ENCODE measurements at places on chromosomes 1 and 21.

DNA sequence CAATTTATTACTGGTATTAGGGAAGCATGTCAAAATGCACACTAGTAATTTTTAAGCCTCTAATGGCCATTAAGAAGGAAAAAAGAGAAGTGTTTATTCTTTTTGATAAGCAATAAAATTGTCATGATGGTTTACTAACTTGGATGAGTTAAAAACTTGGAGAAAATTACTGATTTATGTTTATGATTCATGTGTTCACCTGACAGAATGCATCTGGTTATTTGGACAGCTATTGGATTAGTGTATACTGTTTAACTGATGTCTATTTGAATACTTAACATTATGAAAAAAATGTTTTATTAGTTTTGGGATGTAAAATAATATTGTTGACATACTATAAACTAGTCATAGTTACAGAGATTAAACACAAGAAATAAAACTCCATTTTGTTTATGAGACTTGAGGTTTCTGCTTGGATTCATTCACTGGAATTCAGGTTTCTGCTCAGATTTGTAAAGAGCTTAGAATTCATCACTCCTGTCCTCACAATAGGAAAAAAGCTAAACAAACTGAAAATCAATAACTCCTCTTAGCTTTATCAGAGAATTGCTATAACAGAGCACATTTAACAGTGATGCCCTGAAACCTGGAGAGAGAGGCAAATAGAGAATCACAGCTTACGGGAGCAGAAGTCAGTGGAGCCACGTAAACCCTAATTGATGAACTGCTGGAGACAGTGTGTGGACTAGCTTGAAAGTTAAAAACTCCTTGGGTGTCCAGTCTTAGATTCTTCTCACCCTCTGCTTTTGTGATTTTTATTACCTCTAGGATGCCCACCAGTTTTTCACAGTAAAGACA lies 56.7 kb downstream of the RALGPS2 start:
- H3K4me1 ChIP-seq: peaks cover 3% of the 10 kb centered on the region
- no peak for DNase-seq
- no peak overlapping the region for H3K4me3 ChIP-seq
- H3K27me3 ChIP-seq: no peaks in the 10 kb centered on the region
- no peaks in the 10 kb centered on the region for H3K36me3 ChIP-seq
- no peak overlapping the region for H3K27ac ChIP-seq

GRCh38 chr1:115507901-115508300 lies 133.9 kb upstream of the VANGL1 start:
- no peaks in the 10 kb centered on the region for H3K4me1 ChIP-seq
- no peak for DNase-seq
- H3K36me3 ChIP-seq: no peaks in the 10 kb centered on the region
- no peak overlapping the region for H3K27ac ChIP-seq
- H3K4me3 ChIP-seq: no peak overlapping the region

GRCh38 chr1:205286335-205286950 lies 35.1 kb downstream of the NUAK2 start:
- H3K4me1 ChIP-seq: peaks cover 3% of the 10 kb centered on the region
- no peaks in the 10 kb centered on the region for H3K27me3 ChIP-seq
- no peak for DNase-seq
- H3K36me3 ChIP-seq: no peaks in the 10 kb centered on the region
- H3K4me3 ChIP-seq: no peak overlapping the region

- H3K4me1 ChIP-seq: peaks cover 42% of the 10 kb centered on the region
- DNase-seq: no peak
- H3K36me3 ChIP-seq: no peaks in the 10 kb centered on the region
These were observed 26.8 kb upstream of the CNN3 start for GRCh38 chr1:94953746-94954145.

- no peaks in the 10 kb centered on the region for H3K27me3 ChIP-seq
- H3K4me3 ChIP-seq: no peak overlapping the region
- H3K27ac ChIP-seq: no peak overlapping the region
These were observed 347.8 kb downstream of the DUSP10 start for GRCh38 chr1:221394011-221394544.

- H3K27me3 ChIP-seq: no peaks in the 10 kb centered on the region
- no peak for DNase-seq
- H3K4me3 ChIP-seq: no peak overlapping the region
- no peak overlapping the region for H3K27ac ChIP-seq
These were observed 71.6 kb downstream of the TMEM200B start for GRCh38 chr1:29052100-29052499.

- no peaks in the 10 kb centered on the region for H3K36me3 ChIP-seq
- no peaks in the 10 kb centered on the region for H3K27me3 ChIP-seq
- H3K4me3 ChIP-seq: no peak overlapping the region
- H3K4me1 ChIP-seq: no peaks in the 10 kb centered on the region
These were observed 221.1 kb downstream of the KIF26B start for GRCh38 chr1:245375789-245376460.

- peaks cover 7% of the 10 kb centered on the region for H3K4me1 ChIP-seq
- no peaks in the 10 kb centered on the region for H3K27me3 ChIP-seq
- no peak for DNase-seq
- no peak overlapping the region for H3K27ac ChIP-seq
- no peak overlapping the region for H3K4me3 ChIP-seq
These were observed 281.2 kb upstream of the PLXNA2 start for GRCh38 chr1:208525417-208525816.

- no peak overlapping the region for H3K4me3 ChIP-seq
- no peaks in the 10 kb centered on the region for H3K4me1 ChIP-seq
- DNase-seq: no peak
- no peak overlapping the region for H3K27ac ChIP-seq
- H3K27me3 ChIP-seq: no peaks in the 10 kb centered on the region
- no peaks in the 10 kb centered on the region for H3K36me3 ChIP-seq
These were observed 30.0 kb downstream of the HIVEP3 start for GRCh38 chr1:41888756-41889155.

DNA sequence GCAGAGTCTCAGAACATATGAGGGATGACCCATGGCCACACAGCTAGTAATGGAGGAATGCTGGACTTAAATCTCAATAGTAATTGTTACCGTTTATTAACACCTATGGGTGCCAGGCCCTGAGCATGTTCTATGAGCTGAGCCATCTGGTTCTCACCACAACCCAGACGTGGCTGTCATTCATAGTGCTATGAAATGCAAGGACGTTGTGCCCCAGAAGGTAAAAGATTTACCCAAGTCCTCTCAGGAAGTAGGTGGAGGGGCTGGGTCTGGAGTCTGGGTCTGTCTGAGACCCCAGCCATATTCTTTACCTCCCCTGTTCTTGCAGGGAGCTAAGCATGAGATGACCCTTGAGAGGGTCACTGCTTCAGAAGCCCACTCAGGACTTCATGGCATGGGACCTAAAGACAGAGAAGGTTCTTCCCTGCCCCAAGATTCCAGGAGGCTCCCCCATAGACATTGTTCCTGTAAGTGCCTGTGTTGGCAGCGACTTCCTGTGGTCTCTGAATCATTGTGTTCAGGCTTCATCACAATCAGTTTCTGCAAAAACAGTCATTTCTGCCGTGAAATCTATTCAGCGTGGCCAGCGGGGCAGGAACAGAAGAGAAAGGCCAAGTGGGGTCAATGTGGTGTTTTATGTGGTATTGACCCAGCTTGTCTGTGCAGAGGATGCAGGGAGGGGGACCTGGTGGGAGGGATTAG lies 475.4 kb downstream of the PTPRU start:
- no peaks in the 10 kb centered on the region for H3K27me3 ChIP-seq
- H3K27ac ChIP-seq: no peak overlapping the region
- H3K4me1 ChIP-seq: no peaks in the 10 kb centered on the region
- DNase-seq: no peak

DNA sequence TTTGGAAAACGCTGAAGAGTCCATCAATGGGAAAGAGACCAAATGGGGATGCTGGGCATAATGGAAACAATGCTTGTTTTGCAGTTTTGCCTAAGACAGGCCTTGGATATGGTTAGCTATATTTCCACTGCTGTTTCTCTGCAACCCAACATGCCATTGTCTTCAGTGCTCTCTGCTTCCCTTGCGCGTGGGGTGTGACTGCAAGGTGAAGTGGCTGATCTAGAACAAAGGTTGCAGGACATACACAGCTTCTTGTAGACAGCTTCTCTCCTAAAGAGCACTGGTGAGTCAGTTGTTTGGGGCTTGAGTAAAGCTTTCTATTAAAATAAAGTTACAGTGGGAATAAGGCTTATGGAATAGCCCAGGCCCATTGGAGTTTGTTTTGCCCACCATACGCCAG lies 33.0 kb downstream of the RUNX1 start:
- no peak overlapping the region for H3K27ac ChIP-seq
- H3K27me3 ChIP-seq: no peaks in the 10 kb centered on the region
- no peak overlapping the region for H3K4me3 ChIP-seq
- no peak for DNase-seq
- H3K36me3 ChIP-seq: no peaks in the 10 kb centered on the region
- H3K4me1 ChIP-seq: no peaks in the 10 kb centered on the region

DNA sequence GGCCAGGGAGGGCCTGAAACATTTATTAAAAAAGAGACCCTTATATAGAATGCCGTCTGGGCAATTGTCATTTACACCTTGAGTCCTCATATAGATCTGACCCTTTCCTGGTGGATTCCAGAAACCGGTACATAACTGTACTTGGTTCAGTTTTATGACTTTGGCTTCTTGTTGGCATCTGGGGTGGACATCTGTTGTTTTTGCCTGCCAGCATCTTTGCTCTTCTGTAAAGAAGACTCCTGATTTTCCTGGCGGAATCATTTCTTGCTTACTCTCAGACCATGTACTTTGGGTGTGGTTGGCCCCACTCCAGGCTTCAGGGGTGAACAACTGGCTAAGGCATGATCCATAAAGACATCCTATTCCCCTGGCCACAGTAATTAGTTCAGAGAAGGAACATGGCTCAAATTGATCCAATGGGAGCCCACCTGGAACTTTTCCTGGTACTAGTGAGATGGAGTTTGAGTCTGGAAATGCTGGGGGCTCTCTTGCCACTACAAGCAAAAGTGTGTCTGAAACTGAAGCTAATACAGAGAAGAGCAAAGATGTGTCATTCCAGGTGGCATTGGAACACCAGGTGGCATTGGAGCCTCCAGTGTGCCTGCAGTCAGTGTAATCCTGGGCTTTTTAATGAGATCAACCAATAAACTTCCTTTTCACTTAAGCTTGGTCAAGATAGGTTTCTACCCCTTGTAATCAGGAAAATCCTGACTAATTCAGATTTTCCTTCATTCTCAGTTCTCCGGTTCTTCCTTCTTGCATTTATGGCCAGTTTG lies 332.5 kb upstream of the CAMK1G start:
- H3K27me3 ChIP-seq: no peaks in the 10 kb centered on the region
- H3K27ac ChIP-seq: no peak overlapping the region
- DNase-seq: no peak
- H3K36me3 ChIP-seq: no peaks in the 10 kb centered on the region

DNA sequence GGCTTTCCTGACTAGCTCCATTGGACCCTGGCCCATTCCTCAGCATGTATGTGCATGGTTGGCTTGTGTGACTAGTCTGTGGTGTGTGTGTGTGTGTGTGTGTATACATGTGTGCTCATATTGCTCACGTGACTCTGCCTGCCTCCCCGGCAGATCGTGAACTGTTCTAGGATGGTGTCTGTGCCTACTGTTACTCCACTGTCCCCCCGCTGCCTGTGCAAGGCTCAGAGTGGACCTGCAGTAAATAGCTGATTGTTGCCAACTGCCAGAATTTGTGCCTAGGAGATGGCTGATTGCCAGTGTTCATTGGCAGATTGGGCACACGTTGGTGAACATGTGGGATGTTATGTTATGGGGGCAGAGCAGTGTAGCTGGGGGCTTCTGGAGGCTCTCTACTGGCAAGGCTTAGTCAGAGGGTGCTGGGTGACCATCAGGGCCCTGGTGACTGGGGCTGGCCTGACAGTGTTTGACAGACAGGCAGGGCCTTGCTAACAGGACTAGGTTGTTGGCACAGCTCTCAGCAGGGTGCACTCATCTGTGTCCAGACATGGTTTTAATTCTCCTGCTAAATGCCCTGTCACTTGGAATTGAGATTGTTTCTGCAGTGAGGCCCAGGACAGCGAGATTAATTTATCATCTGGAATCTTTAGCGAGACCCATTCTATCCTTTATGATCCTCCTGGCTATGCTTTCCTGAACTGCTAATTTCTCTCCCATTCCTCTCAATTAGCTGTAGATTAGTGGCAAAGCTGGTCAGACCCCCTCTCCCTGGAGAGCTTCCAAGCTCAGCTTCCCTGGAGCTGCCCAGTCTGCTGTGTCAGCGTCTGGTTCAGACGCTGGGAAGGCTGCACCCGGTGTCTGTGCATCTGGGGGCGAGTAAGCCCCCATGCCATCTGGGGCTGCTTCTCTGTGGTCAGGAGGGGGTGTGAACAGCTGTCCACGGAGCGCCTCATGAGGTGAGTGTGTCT lies 20.8 kb downstream of the SLC6A17 start:
- H3K4me1 ChIP-seq: no peaks in the 10 kb centered on the region
- no peaks in the 10 kb centered on the region for H3K27me3 ChIP-seq
- DNase-seq: no peak
- no peak overlapping the region for H3K4me3 ChIP-seq
- no peaks in the 10 kb centered on the region for H3K36me3 ChIP-seq
- no peak overlapping the region for H3K27ac ChIP-seq
